BE2C (cell line): ENCODE measurements at places on chromosomes 2 and 18.

DNA sequence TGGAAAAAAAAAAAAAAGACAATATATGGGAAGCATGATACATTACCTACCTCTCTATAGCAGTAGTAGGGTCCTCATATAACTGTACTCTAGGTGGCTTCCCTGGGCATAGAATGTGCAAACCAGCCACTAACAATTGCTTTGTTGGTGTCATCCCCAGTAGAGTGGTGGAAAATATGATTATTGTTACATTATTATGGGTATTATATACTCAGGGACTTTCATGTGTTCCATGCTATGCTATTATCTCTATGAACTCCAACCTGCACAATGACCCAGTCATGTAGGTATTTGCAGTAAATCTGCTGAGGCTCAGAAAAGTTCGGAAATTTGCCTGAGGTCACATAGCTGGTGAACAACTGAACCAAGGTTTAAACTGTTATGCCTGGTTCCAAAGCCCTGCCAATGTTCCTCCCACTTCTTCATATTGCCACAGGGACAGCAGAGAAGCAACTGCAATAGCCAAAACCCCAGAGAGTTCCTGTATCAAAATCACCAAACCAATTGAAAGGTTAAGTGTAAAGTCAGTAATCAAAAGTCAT, 52.6 kb upstream of the MAP4K4 start:
- DNase-seq = no peak

DNA sequence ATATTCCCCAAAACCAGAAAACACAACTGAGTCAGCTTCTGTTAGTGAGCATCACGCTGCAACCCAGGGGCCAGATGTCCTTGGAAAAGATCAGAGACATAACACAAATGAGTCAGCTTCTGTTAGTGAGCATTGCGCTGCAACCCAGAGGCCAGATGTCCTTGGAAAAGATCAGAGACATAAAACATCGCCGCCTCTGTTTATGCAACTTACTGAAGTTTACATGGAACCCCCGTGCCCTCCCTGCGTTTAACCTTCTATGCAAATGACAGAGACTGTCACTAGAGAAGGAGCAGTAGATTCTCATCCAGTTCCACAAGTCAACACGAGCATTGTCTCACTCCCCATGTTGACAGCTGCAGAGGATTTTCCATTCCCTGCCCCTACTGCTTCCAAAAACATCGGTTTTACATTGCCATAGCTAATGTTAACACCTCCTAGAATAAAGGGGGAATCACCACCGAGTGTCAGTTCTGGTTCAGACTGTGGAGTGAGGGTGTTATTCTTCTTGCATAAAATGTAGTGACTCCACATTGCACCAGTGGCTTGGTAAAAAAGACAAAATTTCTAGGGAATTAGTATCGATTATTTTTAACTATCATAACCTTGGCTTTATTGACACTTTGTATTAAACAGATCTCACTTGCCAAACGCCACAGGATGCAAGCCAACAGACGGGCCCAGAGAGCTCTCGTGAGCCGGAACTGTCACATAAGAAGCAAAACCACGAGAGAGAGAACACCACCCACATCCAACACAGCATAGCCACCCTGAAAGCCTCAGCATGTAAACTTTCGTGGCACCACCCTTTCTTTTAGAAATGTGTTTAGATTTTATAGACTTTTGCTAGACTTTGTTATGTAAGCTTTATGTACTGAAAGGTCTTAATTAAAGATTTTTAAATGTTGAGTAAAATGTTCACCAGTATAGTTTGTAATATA, 87.7 kb downstream of the SH3YL1 start:
- no peak for DNase-seq

DNA sequence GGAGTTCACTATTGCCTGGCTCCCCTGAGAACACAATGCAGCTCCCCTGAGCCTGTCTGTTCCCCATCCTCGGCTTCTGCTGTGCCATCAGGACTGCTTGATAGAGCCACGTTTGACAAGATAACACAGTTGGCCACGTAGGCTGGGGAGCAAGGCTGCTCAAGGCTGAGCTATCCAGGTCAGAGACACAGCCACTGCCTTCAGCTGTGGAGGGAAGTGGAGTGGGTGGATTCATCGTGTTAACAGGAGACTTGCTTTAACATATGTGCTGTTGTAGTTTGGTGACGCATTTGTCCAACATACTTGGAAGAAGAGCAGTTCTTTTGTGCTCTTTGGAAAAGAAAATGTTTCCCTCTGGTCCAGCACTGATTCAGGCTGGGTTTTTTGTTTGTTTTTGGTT, 68.8 kb downstream of the WDSUB1 start:
- DNase-seq = no peak

- no peak for DNase-seq
Observed at GRCh38 chr2:5563411-5563810, 128.8 kb upstream of the SOX11 start.

DNA sequence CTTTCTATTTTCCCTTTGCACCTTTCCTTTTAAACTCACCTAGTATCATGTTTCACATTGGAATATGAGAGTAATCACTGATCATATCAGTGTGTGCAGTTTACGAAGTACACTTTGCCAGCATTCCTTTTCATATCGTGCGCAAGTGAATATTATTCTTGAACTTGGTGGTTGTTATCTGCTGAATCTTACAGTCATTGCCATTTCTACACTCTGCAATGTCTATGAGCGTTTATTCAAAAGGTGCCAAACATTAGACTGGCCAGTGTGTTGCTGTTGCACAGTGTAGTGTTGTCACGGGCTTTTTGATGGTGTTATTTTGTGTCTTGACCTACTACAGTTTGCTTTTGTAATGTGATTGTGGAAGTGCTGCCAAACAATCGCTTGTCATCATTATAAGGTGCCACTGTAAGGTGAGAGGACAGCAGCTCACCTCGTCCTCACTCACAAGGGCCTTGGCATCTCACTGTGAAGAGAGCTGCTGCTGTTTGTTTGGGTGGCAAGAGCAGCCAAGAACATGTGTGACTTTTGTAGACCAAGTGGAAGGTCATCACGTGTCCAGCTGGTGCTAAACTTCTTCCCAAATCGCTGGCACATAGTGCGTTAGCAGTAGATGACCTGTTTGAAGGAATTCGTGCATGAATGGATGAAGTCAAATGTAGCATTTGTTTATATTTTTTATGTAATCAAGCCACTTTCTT, 113.3 kb downstream of the MYO1B start:
- no peak for DNase-seq

GRCh38 chr2:109376115-109376514, 237.7 kb downstream of the SEPTIN10 start:
- no peak for DNase-seq

- no peak for DNase-seq
Observed at GRCh38 chr2:168165985-168166901, 81.2 kb downstream of the STK39 start.

GRCh38 chr18:74742573-74743243, 145.0 kb downstream of the ZNF407 start:
- DNase-seq = no peak

GRCh38 chr2:111623380-111623779, 260.6 kb downstream of the ANAPC1 start:
- no peak for DNase-seq

GRCh38 chr2:219277703-219278654, 1.2 kb upstream of the DNAJB2 start:
- DNase-seq = peak; percentile 77

DNA sequence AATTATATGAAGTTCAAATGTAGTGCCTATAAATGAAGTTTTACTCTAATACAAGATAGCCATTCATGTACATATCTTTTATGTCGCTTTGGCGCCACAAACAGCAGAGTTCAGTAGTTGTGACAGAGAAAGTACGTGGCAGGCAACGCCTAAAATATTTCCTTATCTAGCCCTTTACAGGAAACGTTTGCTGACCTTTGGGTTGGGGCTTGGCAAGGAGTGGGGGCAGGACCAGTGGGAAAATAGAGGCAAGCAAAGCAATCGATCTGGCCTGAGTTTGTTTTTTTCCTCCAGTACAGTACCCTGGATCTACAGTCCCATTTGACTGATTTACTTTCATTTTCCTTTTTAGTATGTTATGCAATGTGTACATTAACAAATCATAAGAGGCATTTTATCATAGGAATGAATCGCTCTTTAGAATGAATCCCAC, 13.1 kb downstream of the CCDC68 start:
- no peak for DNase-seq

DNA sequence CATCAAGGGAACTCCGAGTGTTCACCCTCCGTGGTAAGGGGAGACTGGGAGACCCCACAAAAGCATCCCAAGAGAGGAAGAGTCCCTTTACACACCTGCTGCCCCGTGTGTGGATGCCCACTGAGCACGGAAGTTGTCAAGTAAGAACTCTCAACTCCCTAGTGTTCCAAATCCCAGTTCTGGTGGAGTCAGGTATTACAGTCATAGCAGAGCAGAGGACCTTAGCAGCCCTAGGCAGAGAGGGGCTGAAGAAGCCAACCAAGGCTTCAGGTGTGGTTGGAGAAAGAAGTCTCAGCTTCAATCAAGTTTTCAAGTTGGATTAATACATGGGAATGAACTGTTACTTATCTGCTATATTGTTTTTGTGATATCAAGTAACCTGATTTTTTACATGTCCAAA, 512.5 kb downstream of the RNF144A start:
- no peak for DNase-seq

GRCh38 chr2:55712477-55713060, 18.9 kb upstream of the PNPT1 start:
- no peak for DNase-seq

GRCh38 chr2:159639712-159640111, 23.4 kb upstream of the BAZ2B start:
- no peak for DNase-seq

DNA sequence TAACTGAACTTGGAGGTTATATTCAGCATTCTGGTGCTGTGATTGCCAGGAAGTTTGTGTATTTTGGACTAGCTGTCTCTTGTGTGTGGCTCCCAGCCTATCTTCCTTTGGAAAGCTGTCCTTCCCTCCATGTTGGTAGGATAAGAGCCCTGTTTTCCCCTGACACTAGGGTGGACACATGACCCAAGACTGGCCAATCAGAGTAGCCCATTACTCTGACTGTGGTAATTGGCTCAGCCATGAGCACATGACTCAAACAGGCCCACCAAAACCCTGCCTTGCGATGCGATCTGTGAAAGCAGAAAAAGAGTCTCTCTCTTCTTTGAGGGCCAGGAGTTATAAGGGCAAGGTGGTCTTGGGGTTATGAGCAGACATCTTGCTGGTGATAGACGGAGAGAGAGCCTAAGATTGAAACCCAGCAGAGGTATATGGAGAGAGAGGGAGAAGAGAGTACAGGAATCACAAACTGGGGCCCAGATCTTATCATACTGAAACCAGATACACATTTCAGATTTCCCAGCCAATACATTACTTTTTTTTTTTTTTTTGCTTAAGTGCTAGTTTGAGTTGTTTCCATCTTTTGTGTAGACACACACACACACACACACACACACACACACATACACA, 45.3 kb upstream of the SERPINE2 start:
- DNase-seq = peak; percentile 30

DNA sequence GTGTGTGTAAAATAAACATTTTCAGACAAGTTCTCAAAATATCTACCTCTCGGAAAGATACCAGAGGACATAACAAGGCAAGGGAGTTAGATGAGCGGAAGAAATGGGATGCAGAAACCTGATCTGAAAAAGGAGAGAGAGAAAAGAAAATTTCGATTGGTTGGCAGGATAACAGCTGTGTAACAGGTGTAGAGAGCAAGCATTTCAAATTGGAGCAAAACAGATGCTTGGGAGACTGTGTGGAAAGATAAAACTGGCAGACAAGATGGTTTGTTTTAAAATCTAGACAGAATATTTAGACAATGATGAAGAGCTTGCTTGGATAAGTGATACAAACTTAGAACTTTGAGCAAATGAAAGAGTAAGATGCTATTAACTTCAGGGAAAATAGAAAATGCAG, 20.2 kb downstream of the CHST9 start:
- no peak for DNase-seq

DNA sequence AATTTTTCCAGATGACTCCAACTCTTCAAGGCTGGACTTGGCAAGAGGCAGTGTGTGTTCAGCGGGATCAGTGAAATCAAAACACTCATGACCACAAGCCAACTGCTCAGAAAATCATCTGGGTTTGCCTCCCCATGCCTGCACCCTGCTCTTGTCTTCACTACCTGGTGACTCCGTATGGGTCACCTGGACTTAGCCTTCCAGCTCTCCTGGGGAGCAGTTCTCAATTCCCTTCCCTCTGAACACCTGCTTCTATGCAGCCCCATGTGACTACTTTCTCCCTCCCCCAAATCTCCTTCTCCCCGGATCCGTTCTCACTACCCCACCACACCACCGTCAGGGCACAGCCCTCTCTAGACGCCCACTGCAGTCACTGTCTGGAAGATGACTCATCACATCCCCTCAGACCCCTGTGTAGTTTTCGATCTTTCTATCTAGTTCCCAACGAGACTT, 130.2 kb upstream of the ID2 start:
- no peak for DNase-seq

- no peak for DNase-seq
Observed at GRCh38 chr18:48724939-48725338, 186.1 kb downstream of the CTIF start.

GRCh38 chr2:99735753-99736152, 245.9 kb upstream of the REV1 start:
- DNase-seq = no peak

DNA sequence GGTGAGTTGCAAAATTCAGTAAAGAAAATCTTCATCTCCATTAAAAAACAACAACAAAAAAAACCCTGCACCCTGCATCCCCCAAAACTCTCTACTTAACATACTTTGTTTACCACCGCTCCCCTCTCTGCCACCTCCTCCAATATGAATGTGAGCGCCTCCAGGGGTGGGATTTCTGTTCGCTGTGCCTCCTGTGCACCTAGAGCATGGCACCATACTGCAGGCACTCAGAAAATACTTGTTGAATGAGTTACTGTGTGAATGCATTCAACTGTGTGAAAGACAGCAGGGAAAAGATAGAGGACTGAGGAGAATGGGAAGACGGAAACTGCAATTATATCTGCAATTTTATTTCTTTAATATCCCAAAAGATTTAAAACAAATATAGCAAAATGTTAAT, 4.5 kb downstream of the CEBPZ start:
- no peak for DNase-seq

GRCh38 chr2:174682578-174683391, 81.5 kb downstream of the CHRNA1 start:
- DNase-seq = peak; percentile 73
